Left lobe of liver (tissue), 2 donors: ENCODE measurements at places on chromosomes 5 and 9. TPM values are rescaled to one million over a fixed set of nuclear protein-coding genes. Genes with fewer than 3 reads are reported as not detected.

LCN9 gene
- total RNA-seq, result not detected

IFNB1 gene
- total RNA-seq, result not detected

CCDC107 gene
- total RNA-seq, result 12.6 TPM

LCN15 gene
- total RNA-seq, result not detected

ANKRD20A1 gene
- 0.48 TPM for total RNA-seq

FOXD4L6 gene
- not detected for total RNA-seq

SYK gene
- total RNA-seq, result 3.2 TPM

PRRX2 gene
- total RNA-seq, result not detected

PCDHGB5 gene
- total RNA-seq, result 4.2 TPM

DAPK1 gene
- 58.0 TPM for total RNA-seq

CCL27 gene
- total RNA-seq, result not detected

G3BP1 gene
- 90.0 TPM for total RNA-seq

EXOSC2 gene
- 12.9 TPM for total RNA-seq

CARTPT gene
- total RNA-seq, result not detected

SLC6A7 gene
- not detected for total RNA-seq

FAM200C gene
- 1.2 TPM for total RNA-seq

EIF4E1B gene
- not detected for total RNA-seq

OSMR gene
- total RNA-seq, result 4.4 TPM

TAS2R1 gene
- total RNA-seq, result not detected

SUSD3 gene
- 49.7 TPM for total RNA-seq

ADAM19 gene
- 2.9 TPM for total RNA-seq

SV2C gene
- total RNA-seq, result not detected

DNA sequence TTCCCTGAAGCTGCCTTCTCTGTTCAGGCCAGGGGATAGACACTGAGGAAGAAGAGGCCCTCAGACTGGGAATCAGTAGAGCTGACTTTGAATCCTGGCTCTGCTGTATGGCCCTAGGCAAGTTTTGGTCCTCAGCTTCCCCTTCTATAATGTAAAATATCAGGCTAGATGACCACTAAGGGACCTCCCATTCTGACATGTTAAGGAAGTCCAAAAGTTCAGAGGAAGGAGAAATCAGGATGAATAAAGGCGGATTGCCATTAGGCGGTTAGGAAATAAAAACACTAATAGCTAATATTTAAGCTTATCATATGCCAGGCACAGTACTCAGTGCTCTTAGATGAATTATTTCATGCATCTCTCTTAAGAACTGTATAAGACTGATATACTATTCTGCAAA is 8.9 kb upstream of the TNIP1 start:
- DNase-seq, result no peak

- no peak for DNase-seq
Observed at GRCh38 chr9:105507096-105507790, 50.7 kb upstream of the FKTN start.

- DNase-seq, result no peak
Observed at GRCh38 chr9:19577411-19577810, 168.6 kb downstream of the ACER2 start.

GRCh38 chr5:115579216-115579615 is 23.1 kb downstream of the TICAM2 start:
- DNase-seq, result no peak

- DNase-seq, result no peak
Observed at GRCh38 chr5:1053391-1054017, 44.9 kb downstream of the NKD2 start.

DNA sequence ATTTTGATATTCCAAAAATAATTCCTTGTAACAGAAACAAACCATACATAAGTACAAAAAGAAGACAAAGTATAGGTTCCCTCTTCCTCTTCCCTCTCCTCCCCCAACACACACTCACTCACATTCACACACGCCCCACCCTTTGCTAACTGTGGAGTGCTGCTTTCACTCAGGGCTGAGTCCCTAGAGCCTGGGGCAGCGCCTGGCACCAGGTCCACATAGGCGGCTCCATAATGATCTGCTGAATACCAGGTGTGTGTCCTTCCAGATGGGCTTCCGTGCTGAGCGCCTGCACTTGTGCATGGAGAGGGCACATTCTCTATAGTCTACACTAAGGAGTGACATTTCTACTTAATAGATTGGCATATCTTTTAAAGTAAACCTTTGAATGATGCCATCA is 3.7 kb downstream of the SEMA4D start:
- DNase-seq, result peak; percentile 37

DNA sequence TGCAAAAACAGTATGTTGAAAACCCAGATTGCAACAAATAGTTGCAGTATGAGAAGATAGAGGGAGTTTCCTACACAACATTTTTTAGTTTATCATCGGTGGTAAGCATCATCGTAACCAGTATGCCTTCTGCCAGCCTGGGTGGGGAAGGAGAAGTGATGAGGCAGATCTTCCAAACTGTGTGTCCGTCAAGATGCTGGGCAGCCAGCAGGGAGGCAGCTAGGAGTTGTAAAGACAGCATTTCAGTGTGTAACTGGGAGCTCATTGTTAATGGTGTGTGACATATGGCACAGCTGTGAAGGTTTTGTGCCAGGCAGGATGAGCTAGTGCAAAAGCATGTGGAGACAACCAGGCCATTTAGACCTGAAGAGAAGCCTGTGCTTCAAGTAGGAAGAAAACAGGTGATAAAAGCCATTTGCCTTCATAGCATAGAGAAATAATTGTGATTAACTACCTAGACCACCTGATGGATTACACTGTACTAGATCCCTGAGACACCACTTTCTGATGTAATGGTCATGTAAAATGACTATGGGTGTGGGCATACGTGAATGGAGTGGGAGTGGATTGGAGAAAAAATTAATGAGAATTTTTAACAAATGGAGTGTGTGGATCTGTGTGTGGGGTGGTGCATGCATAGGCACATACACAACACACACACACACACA is 347.0 kb upstream of the ADAMTSL1 start:
- no peak for DNase-seq

DNA sequence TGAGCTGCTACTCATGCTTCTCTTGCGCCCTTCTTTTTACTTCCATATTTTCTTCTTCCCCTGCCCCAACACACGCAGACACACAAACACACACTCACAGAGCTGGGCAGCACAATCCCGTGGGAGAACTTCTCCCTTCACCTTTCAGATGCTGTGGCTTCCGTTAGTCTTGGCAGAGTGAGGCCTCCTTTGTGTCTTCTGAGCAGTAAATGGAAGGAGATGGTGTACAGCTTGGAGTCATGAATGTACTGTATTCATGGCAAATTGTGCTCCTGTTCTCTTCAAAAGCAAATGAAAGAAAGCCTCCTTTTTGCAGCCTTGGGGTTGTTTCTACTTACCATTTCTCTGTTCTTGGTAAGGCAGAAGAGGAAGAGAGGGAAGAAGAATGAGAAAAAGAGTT is 456.6 kb upstream of the TLE4 start:
- DNase-seq, result no peak

DNA sequence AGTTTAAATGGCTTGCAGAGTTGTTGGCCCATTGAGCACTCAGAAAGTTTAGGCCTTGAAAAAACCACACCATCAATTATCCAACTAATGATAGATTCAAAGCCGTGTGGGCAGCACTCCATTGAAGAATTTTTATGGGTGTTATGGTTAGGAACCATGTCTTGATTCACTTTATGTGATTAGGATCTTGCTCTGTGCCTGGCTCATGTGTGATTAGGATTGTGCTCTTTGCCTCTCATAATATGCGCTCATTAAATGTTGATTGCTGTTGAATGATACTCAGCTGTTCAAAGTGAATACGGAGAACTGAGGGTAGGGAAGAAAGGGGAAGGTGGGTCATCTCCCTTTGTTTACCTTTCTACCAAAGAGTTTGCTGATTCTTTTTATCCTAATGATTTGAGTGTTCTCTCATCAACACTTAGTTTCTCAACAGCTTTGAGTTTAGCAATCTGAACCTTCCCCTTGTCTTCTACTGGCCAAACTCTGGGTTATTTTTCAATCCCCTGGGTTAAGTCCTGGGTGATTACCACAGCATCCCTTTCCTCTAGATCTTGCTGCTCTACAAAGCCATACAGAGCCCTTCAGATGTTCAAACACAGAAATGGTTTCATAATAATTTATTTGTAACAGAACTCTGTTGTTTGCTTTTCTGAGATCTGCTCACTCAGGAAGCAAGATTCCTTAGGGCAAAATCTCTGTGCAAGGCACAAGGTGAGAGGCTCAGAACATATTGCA is 668.8 kb upstream of the RGMB start:
- DNase-seq, result no peak

- no peak for DNase-seq
Observed at GRCh38 chr5:132437604-132438266, 52.8 kb downstream of the IRF1 start.

GRCh38 chr5:106415541-106415940 is 1255.2 kb downstream of the EFNA5 start:
- DNase-seq, result no peak

GRCh38 chr5:59543821-59544442 is 349.6 kb downstream of the PDE4D start:
- DNase-seq, result no peak

GRCh38 chr9:22107202-22108045 is 98.3 kb upstream of the CDKN2B start:
- no peak for DNase-seq

DNA sequence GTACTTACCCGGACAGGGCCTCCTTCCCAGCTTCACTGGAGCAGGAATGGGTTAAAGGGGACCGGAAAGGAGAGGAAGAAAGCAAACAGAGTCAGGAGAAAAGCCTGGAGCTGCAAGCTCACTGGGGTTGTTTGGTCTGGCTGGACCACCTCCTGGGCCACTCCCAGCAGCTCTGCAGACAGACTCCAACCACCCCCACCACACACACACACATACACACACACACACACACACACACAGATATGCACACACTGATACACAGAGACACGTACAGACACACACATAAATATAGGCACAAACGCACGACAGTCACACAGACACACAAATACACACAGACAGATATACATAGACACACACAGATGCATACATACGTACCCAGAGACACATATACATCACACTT is 34.9 kb upstream of the SYNPO start:
- DNase-seq, result no peak

- DNase-seq, result no peak
Observed at GRCh38 chr5:14161825-14162556, 18.8 kb downstream of the TRIO start.

DNA sequence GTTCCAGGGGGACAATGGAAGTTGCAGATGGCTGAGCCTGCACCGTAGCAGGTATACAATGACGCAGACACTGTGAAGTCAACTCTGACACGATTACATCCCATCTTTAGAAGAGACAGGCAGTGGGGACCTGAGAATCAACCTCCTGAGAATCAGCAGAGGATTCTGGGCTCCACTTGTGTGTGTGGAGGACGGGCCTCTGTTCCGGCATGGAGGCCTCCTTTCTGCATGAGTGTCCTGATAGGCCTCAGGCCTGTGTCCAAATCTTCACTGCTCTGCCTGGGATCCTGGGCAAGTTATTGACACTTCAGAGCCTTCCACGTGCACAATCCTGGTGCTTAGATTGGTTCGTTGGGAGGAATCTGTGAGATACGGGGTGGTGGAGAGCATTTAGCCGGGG is 151.2 kb upstream of the COL5A1 start:
- DNase-seq, result no peak

- DNase-seq, result no peak
Observed at GRCh38 chr5:93998951-93999455, 257.6 kb upstream of the POU5F2 start.

DNA sequence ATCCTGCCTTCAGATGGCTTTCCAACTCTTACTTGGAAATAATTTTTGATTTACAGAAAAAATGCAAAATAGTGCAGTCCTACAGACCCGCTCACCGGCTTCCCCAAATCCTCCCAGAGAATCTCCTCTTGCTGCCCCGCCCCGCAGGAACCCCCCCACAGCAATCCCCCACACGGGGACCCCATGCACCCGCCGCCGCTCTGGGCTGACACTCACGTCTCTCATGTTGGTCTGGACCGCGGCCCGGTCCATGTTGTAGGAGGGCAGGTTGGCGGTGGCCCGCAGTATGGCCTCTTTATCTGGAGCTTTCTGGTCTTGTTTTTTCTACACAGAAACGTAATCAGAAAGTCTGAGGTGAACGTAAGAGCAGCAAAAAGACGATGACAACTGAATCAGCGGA is 13.6 kb downstream of the UBAC1 start:
- DNase-seq, result no peak

GRCh38 chr9:86434039-86434726 is 80.0 kb upstream of the TUT7 start:
- no peak for DNase-seq

DNA sequence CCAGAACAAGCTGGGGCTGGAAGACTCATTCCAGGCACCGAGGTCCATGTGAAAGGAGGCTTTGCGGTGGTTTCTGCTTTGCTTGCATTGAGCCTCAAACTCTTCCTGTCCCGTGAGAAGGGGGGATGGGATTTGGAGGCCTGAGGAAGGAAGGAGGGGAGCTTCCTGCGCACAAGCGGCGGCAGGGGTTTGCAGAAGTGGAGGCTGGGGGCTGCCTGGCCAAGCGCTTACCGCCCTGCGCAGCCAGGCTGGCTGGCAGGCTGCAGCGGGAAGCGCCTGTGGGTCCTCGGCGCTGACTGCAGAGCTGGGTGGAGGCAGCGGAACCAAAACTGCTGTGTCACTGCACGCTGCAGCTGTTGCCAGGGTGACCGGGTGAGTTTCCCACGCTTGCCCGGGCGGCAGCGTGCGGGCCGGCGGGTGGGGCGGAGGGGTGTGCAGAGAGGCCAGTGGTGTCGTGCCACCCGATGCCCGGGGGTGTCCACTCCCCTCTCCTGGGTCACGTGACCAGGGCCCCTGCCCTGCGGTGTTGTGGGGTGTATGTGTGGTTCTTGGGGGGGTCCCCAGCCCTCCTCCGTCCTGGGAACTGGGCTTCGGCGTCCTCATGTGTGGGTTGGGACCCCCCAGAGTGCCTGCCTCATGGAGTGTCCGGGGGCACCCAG is 81.0 kb downstream of the RXRA start:
- peak; percentile 93 for DNase-seq

DNA sequence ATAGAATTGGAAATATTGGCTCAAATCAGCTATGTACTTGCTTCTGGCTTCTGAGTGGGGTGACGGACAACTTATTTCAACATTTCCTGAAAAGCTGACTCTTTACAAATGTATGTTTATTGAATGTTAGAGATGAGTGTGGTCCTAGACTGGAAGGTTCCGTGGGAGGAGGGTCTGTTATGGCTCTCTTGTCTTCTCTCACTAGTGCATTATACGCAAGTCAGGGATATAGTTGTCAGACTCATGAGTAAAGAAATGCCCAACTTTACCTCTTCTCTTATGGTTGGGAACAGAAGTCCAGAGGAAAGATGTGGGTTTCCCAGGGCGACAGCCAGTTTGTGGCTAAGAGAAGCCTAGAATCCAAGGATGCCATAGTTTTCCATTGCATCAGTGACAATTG is 839.3 kb upstream of the WWC1 start:
- no peak for DNase-seq

DNA sequence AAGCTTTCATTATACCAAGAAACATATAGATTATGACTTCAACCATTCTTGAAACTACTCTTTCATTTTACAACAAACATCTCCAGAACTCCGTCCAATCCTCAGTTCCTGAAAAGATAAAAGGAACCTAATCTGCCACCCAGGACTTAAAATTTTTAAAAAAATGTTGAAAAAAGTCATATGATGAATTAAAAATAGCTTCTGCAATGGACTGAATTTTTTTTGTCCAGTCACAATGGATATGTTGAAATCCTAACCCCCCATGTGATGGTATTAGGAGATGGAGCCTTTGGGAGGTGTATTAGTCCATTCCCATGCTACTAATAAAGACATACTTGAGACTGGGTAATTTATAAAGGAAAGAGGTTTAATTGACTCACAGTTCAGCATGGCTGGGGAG is 2.7 kb upstream of the ALDH1A1 start:
- DNase-seq, result no peak

GRCh38 chr5:174573221-174573994 is 151.0 kb upstream of the MSX2 start:
- DNase-seq, result no peak
